ENCODE measurements at places on chromosomes 1 and 21. TPM values are rescaled to one million over a fixed set of nuclear protein-coding genes. Genes with fewer than 3 reads are reported as not detected.

The OR2AK2 gene
- total RNA-seq = 2.2 TPM

The EDARADD gene
- total RNA-seq = 3.2 TPM

The DLGAP3 gene
- 22.5 TPM for total RNA-seq

The OR2T33 gene
- total RNA-seq = 0.12 TPM

The C4BPA gene
- total RNA-seq = 0.24 TPM

The PTGS2 gene
- 1.0 TPM for total RNA-seq

The RAP1GAP gene
- 8.0 TPM for total RNA-seq

The SELL gene
- 3.2 TPM for total RNA-seq

Data from testis (tissue), 5 donors.